ENCODE measurements at places on chromosomes 16 and 17.

- DNase-seq = no peak
These were observed 28.6 kb upstream of the NDRG4 start for GRCh38 chr16:58471209-58471975.

GRCh38 chr17:59010026-59010425 is 96.7 kb downstream of the TRIM37 start:
- DNase-seq = no peak

DNA sequence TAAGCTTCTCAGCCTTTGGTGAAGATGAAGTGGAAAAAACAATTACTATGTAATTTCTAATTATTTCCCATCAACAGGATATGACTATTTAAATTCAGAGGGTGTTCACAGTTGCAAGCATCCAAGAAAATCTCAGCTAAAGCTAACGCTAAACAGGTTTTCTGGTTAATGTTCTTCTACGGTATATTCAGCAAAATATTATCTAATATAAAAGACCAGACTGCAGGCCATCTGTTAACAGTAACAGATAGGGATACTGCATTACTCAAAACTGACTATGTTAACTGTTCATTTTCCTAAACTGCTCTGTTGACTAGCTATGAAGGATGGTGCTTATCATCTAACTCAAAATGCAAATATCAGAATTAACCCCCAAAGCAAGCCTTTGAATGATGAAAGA is 32.8 kb downstream of the GLG1 start:
- DNase-seq = no peak

DNA sequence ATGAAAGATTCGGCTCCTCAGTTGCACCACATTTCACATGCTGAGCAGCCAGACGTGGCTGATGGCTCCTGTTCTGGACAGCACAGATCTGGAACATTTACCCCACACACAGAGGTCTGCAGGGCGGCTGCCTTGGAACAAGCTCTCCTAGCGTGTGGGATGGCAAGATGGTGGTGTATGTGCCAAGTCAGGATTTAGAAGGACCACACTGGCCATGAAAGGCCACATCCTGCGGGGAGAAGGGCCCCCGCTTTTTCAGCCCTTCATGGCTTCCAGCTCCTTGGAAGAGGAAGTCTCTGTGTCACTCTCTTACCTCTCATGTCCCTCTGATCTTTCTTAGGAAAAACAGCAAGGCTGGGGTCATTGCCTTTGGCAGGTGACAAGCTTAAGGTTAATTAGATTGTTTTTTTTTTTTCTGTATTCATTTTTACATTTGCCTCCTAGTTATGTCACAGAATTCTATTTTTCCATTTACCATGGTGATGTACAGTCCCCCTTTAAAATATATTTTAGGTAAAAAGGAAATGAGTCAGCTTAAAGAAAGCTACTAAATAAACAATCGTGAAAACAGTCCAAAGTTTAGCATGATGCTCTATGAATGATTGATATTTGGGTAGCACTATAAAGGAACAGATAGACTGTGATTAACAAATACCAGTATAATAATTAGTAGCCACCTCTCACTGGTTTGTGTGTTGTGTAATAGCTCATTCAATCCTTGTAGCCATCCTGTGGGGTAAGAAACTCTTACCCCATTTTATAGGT is 396.6 kb downstream of the CPPED1 start:
- no peak for DNase-seq

GRCh38 chr17:16428098-16428882 is 12.9 kb downstream of the TRPV2 start:
- no peak for DNase-seq

DNA sequence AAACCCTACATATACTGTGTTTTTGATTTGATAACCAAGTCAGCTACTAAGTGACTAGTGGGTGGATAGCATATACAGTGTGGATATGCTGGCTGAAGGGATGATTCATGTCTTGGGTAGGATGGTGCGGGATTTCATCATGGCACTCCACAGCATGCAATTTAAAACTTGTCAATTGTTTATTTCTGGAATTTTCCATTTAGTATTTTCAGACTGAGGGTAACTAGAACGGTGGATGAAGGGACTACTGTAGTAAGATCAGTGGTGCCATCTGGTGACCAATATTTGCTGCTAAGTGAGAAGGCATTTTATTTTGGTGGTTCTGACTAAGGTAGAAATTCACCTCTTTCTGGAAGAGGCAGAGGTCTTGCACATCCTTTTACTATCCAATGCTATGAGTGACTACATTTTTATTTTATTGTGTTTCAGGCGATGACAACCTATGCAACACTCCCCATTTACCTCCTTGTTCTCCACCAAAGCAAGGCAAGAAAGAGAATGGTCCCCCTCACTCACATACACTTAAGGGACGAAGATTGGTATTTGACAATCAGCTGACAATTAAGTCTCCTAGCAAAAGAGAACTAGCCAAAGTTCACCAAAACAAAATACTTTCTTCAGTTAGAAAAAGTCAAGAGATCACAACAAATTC is 3.1 kb downstream of the CDC6 start:
- DNase-seq = no peak

DNA sequence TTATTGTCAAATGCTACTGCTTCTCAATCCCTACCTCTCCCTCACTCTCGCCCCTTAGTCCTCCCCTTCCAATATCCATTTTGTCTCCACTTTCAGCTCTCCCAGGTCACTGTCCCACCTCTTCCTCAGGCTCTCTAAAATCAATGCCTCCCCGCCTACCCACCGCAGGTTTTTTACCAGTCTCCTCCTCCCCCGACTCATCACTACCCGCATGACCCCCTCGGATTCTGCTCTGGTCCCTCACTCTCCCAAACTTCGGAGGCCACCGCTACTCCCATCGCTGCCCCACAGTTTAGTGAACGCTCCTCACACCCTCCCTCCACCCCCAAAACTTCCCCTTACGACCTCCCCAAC is 513 bp downstream of the CRLF3 start:
- DNase-seq = no peak

DNA sequence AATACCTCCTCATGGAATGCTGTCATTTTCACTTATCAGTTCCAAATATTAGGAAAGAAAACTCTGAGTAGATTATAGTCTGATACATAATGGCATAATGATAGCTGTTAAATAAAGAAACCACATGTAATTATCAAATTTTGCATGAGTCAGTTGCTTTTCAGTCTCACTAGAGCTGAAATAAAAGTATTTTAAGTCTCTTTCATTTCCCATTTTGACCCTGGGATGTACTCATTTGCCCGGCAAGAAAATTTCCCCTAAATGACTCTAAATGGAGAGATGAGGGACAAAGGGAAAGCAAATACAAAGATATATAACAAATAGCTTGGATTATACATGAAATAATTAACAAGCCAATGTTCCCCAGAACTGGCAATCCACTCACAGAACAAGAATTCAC is 47.9 kb upstream of the CPHXL start:
- DNase-seq = no peak

DNA sequence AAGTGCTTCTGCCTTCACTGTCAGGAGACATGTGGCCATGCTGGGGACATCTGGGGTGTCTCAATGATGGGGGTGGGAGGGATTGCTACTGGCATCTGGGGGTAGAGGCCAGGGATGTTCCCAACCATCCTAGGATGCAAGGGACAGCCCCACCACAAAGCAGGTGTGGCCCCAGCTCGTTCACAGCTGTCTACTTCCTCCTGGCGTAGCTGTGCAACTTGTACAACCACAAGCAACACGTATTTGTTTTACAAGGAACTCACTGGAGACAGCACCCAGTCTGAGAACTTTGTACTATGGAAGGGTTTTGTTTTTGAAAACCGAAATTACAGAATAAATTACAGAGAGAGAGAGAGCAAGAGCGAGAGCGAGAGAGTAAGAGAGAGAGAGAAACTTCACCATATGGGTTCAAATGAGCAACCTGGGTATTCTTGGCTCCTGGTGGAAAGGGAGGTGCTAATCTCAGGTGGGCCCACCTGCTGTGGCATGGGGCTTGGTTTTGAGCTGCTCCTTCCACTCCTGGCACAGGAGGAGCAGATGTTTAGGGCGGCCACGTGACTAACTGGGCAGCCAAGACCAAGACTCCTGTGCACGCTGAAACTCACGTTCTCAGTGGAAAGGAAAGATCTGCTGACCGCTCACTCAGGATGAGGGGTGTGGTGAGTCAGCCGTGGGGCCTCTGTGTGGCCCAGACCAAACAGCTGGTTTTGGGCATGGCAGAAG is 17.5 kb upstream of the TNFRSF13B start:
- no peak for DNase-seq

GRCh38 chr16:4086153-4086552 is 30.1 kb downstream of the ADCY9 start:
- DNase-seq = no peak

GRCh38 chr17:36979565-36979941 is 30.8 kb downstream of the AATF start:
- no peak for DNase-seq

DNA sequence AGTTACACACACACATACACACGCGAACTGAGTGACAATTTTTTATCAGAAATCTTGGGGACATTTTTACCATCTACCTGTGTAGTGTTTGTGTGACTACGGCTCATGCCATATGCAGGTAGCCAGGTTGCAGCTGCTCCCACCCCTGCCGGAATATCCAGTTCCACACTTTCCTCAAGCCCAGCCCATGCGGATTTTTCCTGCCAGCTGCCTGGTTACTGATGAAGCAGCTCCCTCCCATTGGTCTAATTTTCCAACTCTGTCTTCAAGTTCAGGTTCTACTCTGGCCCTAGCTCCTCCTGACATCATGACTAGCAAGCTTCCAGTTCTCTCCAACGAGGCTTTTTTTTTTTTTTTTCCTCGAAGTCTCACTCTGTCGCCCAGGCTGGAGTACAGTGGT is 4.8 kb downstream of the GSG1L2 start:
- DNase-seq = no peak

- no peak for DNase-seq
These were observed 117.5 kb downstream of the BANP start for GRCh38 chr16:88068476-88069396.

DNA sequence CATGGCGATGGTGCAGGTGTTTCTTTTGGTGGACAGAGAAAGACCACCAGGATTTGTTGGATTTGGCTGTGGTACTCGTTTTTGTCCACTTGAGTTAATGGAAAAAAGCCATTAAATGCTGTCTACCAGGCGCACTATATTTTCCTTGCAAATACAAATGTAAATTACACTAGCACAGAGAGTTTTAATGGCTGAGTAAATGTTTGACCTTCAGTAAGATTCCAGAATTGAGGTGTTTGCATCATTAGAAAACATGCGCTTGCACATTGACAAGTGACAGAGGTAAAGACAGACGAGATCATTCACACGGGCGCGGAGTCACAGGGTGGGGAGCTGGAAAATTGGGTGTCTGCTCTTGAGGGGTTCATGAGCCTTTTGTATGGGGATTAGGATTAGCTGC is 53.5 kb upstream of the AKTIP start:
- no peak for DNase-seq

All from stimulated activated CD4-positive, alpha-beta T cell treated with anti-CD3 and anti-CD28 coated beads, Interleukin-4, amount 100 ng/mL, for 48 hours (primary cell).